ENCODE measurements at places on chromosomes 4 and X.

DNA sequence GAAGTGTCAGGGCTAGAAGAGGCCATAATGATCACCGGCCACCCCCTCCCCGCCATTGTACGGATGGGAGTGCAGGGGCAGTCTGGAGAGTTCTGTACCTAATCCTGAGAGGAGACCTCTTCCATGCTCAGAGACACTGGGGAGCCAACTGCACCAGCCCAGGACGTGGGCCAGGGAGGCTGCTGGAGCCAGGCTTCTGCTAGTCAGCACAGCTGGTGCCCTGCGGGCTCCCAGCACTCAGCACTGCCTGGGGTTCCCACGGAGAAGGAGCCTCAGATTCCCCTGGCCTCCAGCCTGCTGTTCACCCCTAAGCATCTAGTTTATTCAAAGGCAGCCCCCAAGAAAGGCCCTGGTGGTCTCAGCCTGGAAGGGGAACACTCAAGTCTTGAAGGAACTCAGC lies 28.8 kb downstream of the ABLIM2 start:
- no peak for DNase-seq

- DNase-seq: no peak
Measured at GRCh38 chr4:138236037-138236436, 6.1 kb downstream of the SLC7A11 start.

DNA sequence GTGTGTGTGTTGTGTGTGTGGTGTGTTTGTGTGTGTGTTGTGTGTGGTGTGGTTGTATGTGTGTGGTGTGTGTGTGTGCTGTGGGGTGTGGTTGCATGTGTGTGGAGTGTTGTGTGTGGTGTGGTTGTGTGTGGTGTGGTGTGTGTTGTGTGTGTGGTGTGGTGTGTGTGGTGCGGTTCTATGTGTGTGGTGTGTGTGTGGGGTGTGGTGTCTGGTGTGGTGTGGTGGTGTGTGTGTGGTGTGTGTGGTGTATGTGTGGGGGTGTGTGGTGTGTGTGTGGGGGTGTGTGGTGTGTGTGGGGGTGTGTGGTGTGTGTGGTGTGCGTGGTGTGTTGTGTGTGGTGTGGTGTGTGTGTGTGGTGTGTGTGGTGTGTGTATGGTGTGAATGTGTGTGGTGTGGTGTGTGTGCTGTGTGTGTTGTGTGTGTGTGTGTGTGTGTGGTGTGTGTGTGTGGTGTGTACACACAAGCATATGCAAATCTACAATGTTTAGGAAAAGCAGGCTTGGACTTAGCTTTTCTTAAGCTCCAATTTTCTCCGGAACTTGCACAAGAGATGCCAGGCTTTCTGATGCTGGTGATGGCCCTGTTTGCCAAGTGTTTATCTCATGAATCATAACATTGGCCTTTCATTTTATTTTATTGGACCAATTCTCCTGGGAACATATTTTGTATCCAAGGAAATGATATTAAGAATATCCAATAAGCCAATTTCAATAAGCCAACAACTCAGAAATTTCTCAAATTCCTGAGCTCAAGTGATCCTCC lies 148.7 kb downstream of the SPATA18 start:
- no peak for DNase-seq

DNA sequence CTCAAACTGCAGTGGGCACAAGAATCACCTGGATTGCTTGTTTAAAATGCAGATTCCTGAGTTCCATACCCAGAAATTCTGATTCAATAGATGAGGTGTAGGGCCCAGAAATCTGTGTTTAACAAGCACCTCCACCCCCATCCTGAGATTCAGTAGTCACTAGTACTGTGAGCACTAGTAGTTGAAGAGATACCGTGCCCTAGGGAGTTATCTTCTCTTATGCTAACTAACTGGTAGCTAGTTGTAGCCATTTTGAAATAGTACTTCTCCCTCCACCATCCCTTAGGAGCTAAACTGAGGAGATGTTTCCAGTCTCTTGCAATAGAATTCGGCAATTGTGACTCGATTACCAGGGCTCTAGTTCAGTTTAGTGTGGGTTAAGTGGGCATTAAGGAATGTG lies 18.4 kb downstream of the KLHL34 start:
- no peak for DNase-seq

DNA sequence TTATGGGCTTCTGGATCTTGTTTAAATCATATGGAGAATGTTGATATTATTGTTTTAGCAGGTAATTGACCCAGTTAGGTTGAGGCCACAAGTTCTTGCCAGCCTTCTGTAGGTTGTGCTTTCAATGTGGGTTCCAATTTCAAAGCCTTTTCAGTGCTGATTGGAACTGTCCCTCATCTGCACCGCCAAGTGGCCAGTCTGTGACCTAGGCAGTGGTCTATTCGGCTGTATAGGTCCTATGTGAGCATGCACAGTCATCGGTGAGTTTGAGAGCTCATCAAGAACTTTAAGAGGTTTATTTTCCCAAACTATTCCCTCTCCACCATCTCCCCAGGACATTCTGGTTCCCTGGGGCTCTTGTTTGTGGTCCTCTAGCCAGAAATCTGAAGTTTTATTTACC lies 35.7 kb downstream of the DDX53 start:
- DNase-seq: no peak

DNA sequence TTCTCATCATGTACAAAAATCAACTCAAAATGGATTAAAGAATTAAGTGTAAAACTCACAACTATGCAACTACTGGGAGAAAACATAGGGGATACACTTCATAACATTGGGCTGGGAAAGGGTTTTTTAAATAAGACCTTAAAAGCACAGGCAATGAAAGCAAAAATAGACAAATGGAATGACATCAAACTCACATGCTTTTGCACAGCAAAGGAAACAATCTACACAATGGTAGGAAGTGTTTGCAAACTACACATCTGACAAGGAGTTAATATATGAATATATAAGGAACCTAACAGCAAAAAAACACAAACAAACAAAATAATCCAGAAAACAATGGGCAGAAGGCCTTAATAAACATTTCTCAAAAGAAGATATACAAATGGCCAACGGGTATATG lies 57.9 kb downstream of the FREM3 start:
- no peak for DNase-seq

GRCh38 chrX:132412208-132412607 lies 76.6 kb downstream of the MBNL3 start:
- DNase-seq: no peak

GRCh38 chr4:141660880-141661279 lies 24.5 kb downstream of the IL15 start:
- DNase-seq: no peak

GRCh38 chr4:2261853-2262144 lies at the start of gene MXD4:
TSS of gene MXD4 (minus strand) at chr4:2262109. CDS start at chr4:2261980, 129 bp downstream.
- no peak for DNase-seq

DNA sequence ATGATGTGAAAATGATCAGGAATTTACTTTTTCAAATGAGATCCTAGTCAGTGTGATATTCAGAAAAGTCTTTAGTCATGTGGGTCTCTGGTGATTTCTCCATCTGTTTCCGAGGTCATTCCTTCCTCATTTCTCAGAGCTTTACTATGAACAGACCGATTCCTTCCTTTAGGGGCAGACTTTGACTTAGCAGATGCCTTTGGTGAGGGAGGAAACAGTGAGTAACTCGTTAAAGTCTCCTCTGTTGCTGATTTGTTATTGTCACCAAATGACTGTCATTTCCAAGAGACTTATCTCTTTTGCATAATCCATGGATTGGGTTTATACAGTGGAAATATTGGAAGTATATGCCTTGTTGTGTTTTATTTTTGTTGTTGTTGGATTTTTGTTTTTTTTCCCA lies 76.2 kb upstream of the CD99 start:
- DNase-seq: no peak

GRCh38 chr4:13905543-13905942 lies 278.0 kb upstream of the BOD1L1 start:
- no peak for DNase-seq

- DNase-seq: no peak
Measured at GRCh38 chrX:15430584-15430983, 46.4 kb upstream of the VEGFD start.

DNA sequence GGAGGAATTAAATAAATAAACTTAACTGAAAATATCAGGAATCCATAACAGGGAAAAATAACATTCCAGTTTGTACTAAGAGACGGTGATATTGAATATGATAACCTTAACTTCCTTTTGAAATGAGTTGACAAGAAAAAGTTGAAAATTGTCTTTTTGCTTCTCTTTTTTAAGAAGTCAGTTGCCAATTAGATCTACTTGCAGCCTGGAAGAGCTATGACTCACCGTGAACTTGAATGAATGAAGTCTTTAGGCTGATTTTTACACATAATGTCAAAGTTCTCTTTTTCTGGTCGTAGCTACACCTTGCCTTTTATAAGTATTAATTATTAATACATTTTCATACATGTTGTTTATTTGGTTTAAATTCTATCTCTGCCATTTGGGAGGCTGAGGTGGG lies 94.4 kb upstream of the HPGD start:
- no peak for DNase-seq

DNA sequence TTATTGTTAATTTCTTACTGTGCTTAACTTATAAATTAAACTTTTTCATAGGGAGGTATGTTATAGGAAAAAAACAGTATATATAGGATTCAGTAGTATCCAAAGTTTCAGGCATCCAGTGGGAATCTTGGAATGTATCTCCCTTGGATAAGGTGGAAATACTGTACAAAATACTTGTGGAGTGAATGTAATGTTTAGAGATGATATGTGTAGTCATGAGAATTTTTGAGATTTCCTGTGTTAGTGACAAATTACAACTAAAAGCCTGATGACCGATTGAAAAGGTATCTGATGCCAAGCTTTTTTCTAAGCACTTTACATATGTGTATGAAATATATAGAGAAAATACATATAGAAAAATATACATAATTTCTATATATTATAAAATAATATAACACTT lies 69.2 kb downstream of the STK32B start:
- DNase-seq: no peak

DNA sequence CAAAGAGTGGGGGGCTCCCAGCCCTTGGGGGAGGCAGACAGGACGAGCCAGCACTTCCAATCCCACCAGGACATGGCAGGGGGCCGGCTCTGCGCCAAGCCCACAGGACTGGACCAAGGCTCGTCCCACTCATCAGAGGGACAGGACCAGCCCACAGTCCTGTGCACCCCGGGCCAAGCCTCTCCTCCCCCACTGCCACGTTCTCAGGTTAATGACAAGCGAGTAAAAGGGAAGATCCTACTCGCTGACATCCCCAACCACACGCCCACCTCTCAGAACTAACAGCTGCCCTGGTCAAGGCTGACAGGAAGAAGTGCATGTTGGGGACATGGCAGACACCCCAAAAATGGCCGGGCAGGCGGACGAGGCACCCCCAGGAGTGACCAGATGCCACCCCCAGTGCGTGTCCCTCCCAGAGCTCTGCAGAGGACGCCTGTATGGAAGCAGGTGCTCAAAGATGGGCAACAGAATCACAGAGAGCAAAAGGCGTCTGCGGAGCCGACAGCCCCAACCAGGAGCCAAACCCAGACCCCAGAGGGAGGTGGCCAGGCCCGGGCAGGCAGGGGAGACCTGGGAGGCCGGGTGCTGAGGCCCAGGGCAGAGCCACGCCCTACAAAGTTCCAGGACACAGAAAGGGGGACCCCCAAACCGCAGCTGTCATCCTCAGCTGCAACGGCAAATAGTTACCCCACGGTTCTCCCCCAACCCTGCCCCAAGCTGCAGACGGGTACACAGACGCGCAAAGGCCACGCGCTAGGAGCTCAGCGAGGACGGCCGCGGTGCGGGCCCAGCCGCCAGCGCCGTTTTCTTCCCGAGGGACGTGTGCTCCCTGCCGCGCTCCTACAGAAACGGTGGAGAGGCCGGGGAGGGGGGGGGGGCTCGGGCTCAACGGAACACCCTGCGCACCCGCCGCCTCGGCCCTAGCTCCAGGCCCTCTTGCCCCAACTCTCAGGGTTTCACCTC lies 1.7 kb downstream of the CTBP1 start:
- DNase-seq: no peak

DNA sequence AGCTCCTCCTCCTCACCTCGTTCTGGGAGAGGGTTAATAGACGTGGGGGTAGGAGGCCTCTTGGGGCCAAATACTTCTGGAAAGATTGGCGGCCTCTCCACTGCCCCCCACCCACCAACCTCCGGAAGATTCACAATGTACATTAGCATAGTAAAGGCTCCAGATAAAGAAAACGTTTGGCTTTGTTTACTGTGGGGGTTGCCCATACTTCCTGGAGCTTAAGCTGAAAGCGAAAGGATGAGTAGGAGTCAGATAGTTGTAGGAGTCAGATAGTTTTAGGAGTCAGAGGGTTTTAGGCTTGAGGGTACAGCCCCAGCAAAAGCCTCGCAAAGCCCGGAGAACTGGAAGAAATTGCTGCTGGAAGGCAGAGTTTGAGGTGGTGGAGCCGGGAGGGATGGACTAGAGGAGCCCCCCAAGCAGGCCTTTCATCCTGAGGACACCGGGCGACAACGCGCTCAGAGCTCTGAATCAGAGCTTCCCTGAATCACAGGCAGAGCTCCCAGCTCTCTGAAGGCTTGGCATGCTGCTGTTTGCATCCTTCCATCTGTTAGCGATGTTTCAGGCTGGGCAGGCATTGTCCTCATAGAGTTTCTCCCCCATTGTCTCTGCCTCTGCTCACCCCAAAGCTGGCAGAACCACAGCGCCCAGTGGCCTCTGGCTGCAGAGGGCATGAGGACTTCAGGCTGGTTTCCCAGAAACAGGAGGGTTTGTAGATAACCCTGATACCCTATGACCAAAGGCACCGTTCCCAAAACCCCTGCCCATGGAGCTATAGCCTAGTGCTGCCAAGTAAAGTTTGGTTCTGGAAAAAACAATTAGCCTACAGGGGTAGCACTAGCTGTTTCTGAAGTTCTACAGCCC lies 280.7 kb downstream of the BCOR start:
- no peak for DNase-seq

DNA sequence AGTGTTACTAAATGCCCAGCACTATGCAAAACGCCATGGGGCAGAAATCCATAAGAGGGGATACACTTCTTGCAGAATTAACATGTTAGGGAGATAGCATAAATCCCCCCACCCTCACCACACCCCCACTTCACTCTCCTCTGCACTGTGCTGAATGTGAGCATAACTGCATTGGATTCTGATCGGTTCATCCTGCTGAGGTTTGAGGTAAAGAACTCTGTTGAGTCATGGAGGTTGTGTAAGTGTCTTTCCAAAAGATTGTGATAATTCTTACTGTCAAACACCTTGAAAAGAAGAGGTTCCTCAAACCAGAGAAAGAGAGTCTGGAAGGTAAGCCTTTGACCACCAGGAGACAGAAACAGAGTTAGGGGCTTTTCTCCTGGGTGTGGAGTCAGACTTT lies 43.6 kb downstream of the RBM47 start:
- no peak for DNase-seq

DNA sequence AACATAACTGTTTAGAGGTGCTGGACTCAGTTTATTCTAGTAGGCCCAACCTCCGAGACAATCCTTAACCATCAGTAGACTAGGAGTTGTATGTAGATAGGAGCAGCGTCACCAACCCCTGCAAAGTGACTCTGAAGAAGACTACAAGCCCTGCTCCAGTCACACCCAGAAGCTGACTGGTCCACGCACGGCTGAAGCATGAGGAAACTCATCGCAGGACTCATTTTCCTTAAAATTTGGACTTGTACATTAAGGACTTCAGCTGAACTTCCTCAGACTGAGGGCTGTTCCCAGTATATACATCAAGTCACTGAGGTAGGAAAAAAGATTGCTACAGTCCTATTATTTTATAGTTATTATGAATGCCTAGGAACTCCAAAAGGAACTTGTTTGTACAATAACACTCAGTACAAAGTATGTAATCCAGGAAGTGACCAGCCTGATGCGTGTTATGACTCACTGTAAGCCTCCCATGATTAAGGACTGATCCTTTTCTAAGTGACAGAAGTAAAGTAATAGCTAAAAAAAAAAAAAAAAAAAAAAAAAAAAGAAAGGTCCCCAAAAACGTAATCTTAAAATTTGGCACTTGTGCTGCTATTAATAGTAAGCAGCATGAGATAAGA lies 41.6 kb upstream of the UGT2B7 start:
- DNase-seq: no peak
